ENCODE measurements at places on chromosomes 5 and 9. TPM values are rescaled to one million over a fixed set of nuclear protein-coding genes. Genes with fewer than 3 reads are reported as not detected.

The SAXO1 gene
- not detected for total RNA-seq

DNA sequence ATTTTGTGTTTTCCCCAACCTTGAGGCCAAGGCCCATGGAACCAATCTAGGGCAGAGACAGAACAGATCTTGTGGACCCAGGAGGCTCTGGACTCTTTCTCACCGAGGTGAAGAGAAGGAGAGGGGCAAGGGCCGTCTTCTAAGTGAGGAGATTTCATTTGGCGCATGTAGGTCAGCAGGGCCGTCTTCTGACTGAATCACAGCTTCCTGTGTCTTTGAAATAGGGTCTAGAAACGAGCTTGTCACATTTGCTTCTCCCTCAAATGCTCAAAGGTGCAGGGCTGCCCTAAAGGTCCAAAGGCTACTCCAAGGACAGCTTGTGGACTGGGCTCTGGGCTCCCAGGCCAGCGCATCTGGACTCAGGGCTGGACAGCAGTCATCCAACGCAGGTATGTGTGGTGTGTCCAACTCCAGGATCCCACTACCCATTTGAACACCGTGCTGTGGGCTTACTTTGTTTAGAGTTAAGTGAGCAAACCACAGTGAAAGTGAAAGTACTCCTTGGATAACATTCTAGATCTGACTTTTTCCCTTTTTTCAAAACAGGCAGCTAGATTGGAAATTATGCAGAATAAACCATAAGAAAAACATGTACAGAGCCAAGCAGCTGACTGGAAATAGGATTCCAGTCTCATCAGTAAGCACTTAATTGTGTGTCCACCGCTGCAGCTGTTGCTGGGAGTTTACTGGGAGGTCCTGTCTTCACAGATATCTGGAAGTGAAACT lies 357.0 kb downstream of the GADD45G start:
- no peak for DNase-seq

DNA sequence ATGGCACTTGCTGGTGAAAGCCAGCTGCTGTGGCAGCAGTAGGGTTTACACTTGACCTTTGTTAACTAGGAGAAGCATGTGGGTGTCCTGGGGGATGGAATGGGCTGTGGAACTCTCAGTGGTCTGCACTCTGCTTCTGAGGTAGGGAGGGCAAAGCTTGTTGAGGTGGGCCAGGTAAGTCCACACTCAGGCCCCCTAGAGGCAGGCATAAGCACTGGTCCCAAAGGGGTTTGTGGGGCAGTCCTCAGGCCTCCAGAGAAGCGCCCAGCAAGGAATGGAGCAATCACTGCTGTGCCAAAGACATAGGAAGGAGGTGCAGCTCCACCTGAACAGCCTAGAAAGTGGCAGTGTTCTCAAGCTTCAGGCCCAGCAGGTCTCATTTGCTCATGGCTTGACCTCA lies 34.7 kb downstream of the INSL4 start:
- DNase-seq: no peak

DNA sequence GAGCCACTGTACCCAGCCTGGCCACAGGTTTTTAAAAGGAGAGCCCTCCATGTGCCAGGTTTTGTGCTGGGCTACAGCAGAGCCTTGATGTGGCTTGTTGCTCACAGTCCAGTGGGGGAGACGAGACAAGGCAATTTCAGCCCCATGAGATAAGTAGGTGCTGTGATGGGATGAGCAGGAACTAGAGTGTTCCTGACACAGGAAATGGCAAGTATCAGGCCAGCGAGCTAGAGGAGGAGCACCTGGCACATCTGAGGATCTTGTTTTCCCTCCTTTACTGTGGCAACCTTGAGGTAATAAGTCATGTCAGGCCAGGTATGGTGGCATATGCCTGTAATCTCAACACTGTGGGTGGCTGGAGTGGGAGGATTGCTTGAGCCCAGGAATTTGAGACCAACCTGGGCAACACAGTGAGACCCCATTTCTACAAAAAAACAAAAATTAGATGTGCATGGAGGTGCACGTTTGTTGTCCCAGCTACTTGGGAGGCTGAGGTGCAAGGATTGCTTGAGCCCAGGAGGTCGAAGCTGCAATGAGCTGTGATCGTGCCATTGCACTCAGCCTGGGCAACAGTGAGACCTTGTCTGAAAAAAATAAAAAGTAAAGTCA lies 3.8 kb upstream of the ZDHHC12 start:
- no peak for DNase-seq

DNA sequence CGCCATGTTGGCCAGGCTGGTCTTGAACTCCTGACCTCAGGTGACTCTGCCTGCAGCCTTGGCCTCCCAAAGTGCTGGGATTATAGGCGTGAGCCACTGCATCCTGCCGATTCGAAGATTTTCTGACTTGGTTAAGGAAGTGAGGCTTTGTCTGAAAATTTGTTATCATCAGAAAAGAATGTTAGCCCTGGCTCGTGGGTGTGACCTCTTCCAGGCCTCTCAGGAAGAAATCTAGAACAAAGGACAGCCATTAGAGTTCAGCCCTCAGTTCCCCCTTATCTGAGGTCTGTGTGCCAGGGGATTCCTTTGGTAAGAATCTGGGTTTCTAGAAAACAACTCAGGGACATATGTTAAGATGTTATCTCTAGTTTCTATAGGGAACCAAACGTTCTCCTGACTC lies 6.2 kb downstream of the OR2S2 start:
- DNase-seq: no peak

The FCHSD1 gene
- total RNA-seq: 24.3 TPM

GRCh38 chr9:127673234-127673633 lies 33.6 kb upstream of the CFAP157 start:
- DNase-seq: no peak

The SLC1A1 gene
- total RNA-seq: 40.7 TPM

The ZNF618 gene
- 0.39 TPM for total RNA-seq

The DNAJA1 gene
- total RNA-seq: 53.2 TPM

The SUSD3 gene
- 4.5 TPM for total RNA-seq

The SLC25A2 gene
- total RNA-seq: not detected

DNA sequence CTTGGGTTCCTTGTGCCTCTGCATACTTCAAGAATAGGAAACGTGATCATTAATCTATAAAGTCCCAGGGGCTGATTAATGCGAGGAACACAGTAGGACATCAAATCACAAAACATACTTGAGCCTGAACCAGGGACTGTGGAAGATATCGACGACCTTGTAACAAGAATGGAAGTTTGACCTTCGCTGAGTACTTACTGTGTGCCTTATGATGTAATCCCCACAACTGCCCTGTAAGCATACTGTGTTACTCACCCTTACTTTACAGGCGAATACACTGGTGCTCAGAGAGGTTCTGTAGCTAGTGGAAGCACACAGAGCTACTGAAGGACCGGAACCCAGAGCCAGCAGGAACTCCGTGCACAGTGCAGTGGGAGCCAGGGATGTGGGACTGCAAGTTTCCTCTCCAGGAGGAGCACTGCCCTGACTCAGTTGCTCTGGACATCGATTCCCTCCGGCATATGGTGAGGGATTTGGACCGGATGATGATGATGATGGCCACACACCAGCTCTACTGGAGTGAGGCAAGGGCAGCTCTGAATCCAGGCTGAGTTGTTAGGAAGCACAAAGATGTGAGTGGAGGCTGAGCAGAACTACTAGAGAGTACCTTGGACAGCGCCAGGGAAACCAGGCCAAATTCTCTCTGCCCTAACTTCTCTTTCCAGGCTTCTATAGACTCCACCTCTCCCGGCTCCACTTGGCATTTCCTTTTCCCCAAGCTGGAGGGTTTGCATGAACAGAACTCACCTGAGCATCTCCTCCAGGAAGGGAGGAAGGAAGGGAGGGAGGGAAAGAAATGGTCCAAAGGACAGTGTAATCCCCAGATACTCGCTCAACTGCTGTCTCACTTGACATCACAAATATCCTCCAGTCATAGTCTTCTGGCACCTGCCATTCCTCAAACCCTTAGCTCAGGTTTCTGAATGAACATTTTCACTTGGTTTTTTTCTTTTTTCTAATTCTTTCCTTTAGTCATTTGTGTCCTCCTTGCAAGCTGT lies 1.5 kb upstream of the GABBR2 start:
- DNase-seq: peak; percentile 40

The CCDC127 gene
- total RNA-seq: 3.7 TPM

Measured in HT-29 (cell line).